NAMALWA (cell line): ENCODE measurements at places on chromosomes 6 and 20.
A peak's percentile ranks its signal among the peaks of the same experiment; 100 is the strongest.

- no peak for DNase-seq
Observed at GRCh38 chr6:113741651-113742050, 115.5 kb upstream of the MARCKS start.

GRCh38 chr6:26086211-26086610, 1.0 kb upstream of the HFE start:
- no peak for DNase-seq

DNA sequence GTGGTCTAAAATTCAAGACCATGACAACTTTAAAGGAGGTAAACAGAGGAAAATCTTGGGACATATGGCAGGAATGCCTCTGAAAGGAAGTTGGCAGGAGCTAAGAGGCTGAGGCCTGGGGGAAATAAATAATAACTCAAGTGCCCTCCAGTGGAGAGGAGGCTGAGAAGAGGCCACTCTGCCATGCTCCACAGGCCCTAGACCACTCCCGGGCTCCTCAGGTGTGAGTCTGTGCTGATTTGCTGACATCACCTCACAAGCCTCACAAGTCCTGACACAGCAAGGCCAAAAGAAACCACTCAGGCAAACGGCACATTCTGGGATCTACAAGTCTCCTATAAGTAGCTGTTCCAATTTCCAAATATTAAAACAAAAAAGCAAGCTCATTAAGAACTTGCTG, 91.0 kb upstream of the RIPOR2 start:
- DNase-seq, result no peak

DNA sequence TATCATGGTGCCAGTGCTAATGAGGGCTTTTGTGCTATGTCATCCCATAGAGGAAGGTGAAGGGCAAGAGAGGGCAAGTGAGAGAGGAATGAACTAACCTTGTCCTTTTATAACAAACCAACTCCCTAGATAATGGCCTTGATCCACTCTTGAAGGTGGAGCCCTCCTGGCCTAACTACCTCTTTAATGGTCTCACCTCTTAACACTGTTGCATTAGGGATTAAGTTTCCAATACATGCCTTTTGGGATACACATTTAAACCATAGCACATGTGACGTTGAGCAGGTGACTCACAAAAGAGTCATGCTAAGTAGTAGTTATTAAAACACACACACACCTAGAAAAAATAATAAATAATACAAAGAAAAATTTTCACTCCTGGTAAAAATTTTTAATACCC, 36.9 kb downstream of the CCN2 start:
- no peak for DNase-seq

GRCh38 chr20:10167040-10167439, 51.6 kb upstream of the SNAP25 start:
- DNase-seq, result no peak

DNA sequence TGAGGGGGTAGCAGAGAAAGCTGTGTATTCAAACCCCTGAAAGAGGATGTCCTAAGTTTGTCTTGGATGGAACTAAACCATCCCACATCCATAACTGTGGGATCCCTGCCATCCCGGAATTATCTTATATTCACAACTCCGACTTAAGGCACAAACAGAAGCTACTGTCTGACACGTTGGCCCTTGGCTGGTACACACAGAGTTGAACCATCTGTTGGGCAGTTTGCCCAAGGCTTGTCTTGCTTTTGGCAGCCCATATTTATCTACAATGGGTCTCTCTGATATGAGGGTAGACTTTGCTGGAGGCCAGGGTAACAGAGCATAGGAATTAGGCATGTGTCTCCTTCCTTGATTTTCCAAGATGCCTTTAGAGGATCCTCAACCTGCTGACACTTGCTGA, 116.6 kb upstream of the PROKR2 start:
- no peak for DNase-seq

DNA sequence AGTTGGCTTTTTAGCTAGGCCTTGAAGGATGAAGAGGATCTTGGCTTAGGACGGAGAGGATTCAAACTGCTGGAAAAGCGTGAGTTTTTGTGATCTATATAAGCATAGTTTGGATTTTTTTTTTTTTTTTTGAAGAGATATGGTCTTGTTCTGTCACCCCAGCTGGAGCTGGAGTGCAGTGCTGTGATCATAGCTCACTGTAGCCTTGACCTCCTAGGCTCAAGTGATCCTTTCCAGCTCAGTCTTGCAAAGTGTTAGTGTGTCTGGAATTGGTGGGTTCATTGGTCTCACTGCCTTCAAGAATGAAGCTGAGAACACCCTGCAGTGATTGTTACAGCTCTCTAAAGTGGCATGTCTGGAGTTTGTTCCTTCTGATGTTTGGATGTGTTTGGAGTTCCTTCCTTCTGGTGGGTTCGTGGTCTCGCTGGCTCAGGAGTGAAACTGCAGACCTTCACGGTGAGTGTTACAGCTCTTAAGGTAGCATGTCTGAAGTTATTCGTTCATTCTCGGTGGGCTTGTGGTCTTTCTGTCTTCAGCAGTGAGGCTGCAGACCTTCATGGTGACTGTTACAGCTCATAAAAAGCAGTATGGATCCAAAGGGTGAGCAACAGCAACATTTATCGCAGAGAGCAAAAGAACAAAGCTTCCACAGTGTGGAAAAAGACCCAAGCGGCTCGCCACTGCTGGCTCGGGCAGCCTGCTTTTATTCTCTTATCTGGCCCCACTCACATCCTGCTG, 37.5 kb upstream of the NUP153 start:
- peak; percentile 29 for DNase-seq

- no peak for DNase-seq
Observed at GRCh38 chr6:33117811-33118277, 42.1 kb downstream of the HLA-DPB1 start.

- no peak for DNase-seq
Observed at GRCh38 chr6:119612176-119612891, 262.8 kb upstream of the MAN1A1 start.

DNA sequence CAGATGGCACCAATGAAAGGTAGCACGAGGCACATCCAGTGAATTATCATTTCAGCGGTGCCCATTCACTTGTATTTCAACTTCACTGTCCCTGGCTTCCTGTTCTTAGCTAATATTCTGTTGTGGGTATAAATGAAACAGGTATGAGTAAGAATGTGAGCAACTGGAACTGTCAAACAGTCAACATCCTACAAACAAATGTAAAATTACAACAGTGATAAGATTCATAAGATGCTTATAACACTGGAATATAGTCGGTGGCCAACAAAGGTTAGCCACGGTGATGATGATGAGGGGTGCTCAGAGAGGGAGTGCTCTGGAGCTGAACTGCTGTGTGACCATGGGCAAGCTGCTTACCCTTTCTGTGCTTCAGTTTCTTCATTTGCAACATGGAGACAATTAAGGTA, 74.9 kb upstream of the TOX2 start:
- DNase-seq, result no peak

DNA sequence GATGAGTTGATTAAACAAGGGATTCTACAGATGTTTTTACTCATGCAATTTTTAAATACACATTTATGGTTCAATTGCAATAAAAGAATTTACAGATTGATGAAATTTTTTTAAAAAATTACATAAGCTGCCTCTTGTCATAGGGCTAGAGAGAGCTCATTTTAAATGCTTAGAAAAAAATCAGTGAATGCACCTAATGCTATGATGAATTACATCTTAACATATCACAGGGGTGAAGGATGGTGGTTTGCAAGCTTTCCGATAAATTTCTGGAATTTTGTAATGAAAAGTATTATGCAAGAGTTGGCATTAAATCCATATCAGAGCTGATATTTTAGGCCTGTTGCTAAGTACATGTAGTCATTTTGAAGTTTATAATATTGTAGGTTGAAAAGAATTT, 29.6 kb downstream of the DSE start:
- no peak for DNase-seq

GRCh38 chr6:36999061-36999750, 6.2 kb upstream of the FGD2 start:
- peak; percentile 49 for DNase-seq

- no peak for DNase-seq
Observed at GRCh38 chr6:43308101-43308989, at the start of gene CRIP3. Gene CRIP3, minus strand, starts transcription at chr6:43308826. Its CDS starts 34 bp downstream, at chr6:43308792.

- no peak for DNase-seq
Observed at GRCh38 chr6:134826889-134827737, 122.8 kb downstream of the ALDH8A1 start.

- DNase-seq, result no peak
Observed at GRCh38 chr6:118080547-118080946, 173.5 kb downstream of the SLC35F1 start.

DNA sequence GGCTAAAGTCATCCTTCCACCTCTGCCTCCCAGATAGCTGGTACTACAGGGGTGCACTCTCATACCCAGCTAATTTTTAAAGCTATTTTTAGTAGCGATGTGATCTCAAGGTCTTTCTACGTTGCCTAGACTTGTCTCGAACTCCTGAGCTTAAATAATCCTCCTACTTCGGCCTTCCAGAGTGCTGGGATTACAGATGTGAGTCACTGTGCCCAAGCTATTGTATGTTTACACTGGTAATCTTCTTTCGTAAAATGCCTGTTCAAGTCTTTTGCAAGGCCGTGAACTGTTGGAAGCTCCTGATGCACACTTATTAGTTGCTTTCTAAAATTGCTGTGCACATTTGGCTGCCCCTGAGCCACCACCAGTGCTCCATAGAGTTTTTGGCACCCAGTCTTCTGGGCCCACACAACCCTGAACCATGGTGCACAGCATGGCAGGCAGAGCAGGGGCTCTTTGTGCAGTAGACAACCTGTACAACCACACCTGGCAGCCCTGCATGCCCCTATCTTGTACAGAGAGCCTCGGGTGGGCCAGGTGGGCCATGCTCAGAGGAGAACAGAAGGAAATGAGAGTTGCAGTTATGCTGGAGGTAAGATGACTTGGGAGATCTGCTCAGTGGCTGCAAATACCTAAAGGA, 33.3 kb downstream of the PDRG1 start:
- DNase-seq, result no peak

DNA sequence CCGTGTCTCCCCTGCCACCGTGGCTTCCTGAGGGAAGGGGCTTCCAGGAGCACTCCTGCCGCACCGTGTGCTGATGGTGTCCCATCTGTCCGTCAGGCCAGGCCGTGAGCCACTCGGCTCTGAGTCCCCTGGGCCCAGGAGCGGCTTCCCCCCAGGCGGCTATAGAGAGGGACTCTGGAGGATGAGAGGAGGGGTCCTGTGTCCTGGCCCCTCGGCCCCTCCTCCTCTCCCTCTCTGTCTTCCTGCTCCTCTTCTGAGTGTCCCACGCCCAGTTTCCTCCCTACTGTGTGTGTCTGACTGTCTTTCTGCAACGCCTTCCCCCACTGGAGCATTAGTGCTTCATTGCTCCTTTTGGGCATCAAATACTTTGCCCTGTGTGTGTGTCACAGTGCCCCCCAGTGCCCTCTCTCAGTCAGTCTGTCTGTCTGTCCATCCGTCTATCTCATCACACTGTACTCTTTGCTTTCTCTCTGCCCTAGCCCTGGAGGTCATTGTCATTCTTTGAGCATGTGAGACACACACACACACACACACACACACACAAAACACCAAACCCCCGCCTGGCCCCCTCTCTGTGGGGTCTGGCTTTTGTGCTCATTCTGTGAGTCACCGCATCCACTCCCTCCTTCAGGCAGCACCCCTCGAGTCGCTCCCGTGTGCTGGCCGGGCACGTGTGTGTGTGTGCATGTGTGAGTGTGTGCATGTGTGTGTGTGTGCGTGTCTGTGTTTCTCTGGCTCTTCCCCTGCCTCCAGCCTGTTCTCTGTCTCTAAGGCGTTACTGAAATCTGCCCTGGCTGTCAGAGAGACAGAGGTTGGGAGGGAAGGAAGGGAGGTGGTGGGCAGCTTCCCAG, 71.9 kb downstream of the SRC start:
- DNase-seq, result no peak

GRCh38 chr20:17966432-17967310, 1.9 kb downstream of the SNX5 start:
- peak; percentile 81 for DNase-seq

- no peak for DNase-seq
Observed at GRCh38 chr6:143183666-143184065, 123.0 kb downstream of the AIG1 start.

DNA sequence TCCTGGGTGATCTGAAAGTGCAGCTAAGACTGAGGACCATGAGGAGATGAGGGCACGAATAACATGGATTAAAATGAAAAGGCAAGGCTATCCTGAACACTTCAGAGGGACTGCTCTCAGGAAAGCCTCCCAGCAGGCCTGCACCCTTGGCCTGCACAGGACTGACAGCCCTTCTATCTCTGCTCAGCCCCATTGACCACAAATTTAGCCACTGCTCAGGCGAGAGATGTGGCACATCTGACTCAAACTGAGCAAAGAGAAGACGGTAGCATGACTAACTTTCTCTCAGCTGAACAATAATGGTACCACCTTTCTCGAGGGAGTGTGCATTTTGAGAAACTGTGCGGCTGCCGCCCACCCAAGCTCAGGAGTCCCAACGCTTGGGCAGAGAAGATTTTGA, 257.5 kb downstream of the ADGB start:
- no peak for DNase-seq

GRCh38 chr6:154329350-154330170, 27.0 kb downstream of the IPCEF1 start:
- DNase-seq, result no peak

DNA sequence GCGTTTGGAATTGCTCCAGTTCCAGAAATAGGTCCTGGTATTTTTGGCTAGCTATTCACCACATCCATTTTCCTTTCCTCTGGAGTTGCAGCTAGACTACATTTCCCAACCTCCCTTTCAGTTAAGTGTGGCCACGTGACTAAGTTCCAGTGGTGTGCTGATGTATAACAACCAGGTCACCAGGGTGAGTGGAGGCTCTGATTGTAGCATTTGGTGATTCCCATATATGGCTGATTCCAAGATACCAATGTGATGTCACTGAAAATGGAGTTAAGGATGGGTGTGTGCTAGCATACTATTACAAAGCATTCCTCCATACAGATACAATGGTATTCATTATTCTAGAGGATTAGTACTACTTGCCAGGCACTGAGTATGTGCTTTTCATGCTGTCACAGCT, 49.7 kb upstream of the STK35 start:
- DNase-seq, result no peak

DNA sequence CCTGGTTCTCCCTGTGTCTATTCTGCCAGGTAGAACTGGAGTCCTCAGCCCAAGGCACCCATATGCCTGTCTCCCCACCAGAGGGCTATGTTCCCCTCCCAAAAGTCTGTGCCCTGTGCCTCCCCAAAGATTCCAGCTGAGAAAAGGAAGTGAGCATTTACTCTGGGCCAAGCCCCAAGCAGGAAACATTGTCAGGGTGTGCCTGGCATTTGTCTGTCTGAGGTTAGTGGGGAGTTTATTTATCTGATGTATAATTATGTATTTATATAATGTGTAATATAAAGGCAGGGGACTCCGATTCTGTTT, 5.6 kb downstream of the GDF5 start:
- DNase-seq, result no peak

GRCh38 chr6:109612268-109612667, 78.7 kb downstream of the AK9 start:
- no peak for DNase-seq

- DNase-seq, result no peak
Observed at GRCh38 chr20:44115762-44116644, 71.0 kb downstream of the JPH2 start.
